ENCODE measurements at places on chromosomes 16 and 17.

DNA sequence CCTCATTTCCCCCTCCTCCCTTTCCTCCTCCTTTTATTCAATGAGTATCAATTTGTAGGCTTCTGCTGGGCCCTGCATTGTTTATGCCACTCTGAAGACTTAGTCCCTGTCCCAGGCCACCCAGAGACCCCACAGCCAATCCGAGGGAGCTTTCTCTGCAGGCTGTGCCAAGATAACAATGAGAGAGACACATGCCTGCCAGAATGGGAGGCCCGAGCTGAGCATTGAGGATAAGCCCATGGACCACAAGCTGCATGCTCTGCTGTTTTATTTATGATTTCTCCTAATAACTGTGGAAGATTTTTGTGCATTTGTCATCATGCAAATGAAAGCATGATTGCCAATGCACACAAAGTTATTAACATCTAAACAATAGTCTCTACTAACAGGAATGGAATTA is 3.0 kb downstream of the RCVRN start:
- no peak for DNase-seq

- DNase-seq, result no peak
Observed at GRCh38 chr16:30621765-30622164, 11.6 kb upstream of the ZNF689 start.

DNA sequence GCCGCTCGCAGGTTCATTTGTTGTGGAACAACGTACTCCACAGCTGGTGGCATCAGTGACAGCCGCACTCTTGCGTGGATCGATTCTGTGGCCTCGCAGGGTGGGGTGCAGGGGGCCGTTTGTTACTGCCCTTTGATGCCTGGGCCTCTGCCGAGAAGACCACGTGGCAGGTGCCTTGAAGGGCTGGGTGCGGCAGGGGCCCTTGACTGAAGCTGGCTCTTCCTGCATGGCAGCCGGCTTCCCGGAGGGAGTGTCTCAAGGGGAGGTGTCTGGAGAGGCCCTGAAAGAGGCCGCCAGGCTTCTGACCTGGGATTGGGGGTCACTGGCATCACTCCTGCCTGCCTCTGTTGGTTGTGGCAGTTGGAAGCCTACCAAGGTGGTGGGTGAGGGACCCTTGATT is 43.8 kb downstream of the TBCD start:
- no peak for DNase-seq

GRCh38 chr17:50771991-50772785 is 4.9 kb upstream of the ANKRD40CL start:
- DNase-seq, result no peak

GRCh38 chr17:2949469-2950044 is 113.8 kb downstream of the OR1D5 start:
- DNase-seq, result no peak

GRCh38 chr16:71565812-71566700 is 10.8 kb downstream of the TAT start:
- no peak for DNase-seq

GRCh38 chr16:680967-681745 is 946 bp downstream of the STUB1 start:
- no peak for DNase-seq

DNA sequence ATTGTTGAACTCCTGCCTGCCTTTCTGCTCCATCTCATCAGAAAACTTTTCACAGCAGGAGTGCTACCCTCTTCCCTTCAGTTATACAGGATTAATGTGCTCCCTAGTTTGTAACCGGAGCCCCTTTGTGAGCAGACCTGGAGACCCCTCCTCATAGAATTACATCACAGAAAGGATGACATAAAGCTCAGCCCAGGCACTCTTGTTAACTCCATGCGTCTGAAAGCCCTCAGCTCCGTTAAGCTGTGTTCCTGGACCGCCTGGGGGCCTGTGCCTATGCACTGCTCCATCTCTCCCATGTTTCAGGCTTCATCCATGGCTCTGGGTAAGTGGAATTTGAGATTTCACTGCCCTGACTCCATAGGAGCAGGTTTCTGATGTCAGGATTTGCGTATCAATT is 7.6 kb downstream of the WSCD1 start:
- no peak for DNase-seq

GRCh38 chr16:66587881-66588600 is 8.8 kb downstream of the CMTM2 start:
- DNase-seq, result no peak

DNA sequence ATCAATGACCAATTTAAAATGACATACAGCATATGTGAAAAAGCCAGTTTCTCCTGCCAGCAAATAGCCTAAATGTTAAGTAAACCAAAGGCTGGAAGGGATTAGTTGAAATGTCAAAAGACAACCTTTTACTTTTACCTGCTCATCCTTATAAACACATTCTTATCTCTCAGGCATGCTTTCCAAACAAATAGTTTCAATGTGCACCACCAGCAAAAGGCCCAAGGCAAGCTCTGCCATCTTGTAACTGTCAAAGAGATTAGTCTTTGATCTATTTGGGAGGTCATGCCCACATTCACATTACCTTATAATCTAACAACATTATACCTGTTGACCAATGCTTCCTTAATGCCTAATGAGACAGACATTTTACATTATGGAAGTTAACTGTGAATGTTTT is 132.2 kb upstream of the NACA2 start:
- no peak for DNase-seq

Measured in nucleus accumbens (tissue), 56 donors.